Activated CD4-positive, alpha-beta T cell treated with anti-CD3 and anti-CD28 coated beads, Interleukin-2, amount 50 U/mL, for 48 hours (primary cell): ENCODE measurements at places on chromosomes 16 and 17.

DNA sequence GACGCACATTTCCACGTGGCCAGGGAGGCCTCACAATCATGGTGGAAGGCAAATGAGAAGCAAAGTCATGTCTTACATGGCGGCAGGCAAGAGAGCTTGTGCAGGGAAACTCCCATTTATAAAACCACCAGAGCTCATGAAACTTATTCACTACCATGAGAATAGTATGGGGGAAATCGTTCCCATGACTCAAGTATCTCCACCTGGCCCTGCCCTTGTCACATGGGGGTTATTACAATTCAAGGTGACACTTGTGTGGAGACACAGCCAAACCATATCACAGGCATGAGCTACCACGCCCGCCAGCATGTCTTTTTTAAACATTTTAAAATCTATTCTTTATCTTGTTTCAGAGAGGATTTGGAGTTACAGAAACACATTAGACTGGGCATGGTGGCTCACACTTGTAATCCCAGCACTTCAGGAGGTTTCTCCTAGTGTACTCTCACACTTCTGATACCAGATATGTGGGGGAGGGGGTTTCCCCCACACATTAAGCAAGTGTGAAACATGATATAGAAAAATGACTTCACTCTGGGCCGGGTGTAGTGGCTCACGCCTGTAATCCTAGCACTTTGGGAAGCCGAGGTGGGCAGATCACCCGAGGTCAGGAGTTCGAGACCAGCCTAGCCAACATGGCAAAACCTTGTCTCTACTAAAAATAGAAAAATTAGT, 5.6 kb upstream of the ATMIN start:
- peak; percentile 32 for DNase-seq

DNA sequence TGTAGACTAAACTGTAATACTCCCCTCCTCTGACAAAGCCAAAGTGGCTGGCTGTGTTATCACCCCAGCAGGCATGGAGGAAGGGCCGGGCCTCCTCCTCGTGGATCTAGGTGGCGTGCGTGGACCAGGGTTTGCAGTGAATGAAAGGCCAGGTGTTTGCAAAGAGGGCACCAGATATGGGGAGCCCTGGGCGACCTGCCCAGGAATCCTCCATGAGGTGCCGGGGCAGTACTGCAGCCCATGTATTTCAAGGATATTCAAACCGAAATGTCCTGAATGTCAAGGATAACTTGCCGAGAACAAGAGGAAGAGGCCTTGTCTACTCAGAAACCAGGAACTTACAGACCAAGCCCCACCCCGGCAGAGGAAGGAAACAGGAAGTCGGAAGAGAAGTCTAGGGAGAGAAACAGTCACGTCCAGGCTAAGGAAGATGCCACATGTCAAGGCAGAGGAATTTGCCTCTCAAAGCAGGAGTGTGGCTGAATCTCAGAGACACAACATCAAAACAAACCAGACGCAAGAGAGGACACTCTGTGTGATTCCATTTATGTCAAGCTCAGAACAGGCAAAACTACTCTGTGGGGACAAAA, 13.7 kb upstream of the OSGIN1 start:
- DNase-seq, result no peak

- no peak for DNase-seq
Observed at GRCh38 chr16:31291376-31291775, 31.6 kb downstream of the ITGAM start.

- DNase-seq, result no peak
Observed at GRCh38 chr16:3963886-3964685, 83.6 kb upstream of the CREBBP start.

DNA sequence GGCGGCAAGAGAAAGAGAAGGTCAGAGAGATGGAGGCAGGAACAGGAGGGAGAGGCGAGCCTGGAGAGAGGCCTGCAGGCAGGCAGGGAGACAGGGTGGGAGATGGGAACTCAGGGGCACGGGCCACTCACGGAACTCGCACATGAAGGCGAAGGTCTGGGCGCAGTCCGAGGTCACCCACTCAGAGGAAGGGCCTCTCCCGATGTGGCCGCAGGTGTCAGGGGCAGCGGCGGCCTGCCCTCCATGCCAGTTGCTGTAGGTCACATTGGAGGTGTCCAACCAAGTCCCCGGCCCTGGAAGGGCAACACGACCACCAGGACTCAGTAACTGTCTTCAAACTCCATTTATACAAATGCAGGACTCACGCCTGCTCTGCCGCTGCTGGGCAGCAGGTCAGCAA, 22.4 kb upstream of the BCO1 start:
- no peak for DNase-seq

DNA sequence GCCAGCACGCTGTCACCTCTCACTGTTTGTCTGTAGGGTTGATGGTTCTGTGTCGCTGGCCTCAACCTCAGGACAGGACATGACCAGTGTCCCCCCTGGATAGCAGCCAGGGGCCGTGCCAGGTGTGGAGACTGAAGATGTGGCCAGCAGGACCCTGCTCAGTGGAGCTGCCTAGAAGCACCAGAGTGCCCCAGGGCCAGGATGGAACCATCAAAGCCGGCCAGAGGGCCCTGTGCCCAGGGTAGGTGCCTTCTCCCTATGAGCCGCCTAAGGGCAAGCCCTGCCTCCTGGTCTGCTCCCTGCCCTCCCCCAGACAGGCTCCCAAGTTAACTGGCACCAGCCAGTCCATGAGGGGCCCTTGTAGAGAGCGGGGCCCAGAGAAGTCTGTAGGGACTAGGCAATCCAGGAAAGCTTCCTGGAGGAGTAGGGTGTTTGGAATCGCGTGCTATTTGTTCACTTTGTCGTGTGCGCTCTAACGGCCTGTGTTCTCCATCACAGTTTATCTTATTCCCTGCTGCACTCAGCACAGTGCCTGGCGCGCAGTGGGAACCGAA, 546 bp upstream of the NDUFB10 start:
- no peak for DNase-seq
